Mucosa of gallbladder (tissue), 1 donor: ENCODE measurements at places on chromosomes 11 and 22. TPM values are rescaled to one million over a fixed set of nuclear protein-coding genes. Genes with fewer than 3 reads are reported as not detected.

MYBPC3 gene
- total RNA-seq: not detected

NXPE2 gene
- total RNA-seq: not detected

DNA sequence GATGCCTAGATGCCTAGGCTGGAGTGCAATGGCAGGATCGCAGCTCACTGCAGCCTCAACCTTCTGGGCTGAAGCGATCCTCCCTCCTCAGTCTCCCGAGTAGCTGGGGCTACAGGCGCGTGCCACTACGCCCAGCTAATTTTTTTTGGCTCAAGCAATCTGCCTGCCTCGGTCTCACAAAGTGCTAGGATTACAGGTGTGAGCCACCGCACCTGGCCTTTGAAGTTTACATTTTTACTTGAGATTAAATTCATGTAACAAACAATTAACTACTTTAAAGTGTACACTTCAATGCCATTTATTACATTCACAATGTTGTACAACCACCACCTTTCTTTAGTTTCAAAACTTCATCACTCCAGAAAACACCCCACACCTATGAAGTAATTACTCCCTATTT, 3.5 kb upstream of the FOSL1 start:
- no peak for DNase-seq

DNA sequence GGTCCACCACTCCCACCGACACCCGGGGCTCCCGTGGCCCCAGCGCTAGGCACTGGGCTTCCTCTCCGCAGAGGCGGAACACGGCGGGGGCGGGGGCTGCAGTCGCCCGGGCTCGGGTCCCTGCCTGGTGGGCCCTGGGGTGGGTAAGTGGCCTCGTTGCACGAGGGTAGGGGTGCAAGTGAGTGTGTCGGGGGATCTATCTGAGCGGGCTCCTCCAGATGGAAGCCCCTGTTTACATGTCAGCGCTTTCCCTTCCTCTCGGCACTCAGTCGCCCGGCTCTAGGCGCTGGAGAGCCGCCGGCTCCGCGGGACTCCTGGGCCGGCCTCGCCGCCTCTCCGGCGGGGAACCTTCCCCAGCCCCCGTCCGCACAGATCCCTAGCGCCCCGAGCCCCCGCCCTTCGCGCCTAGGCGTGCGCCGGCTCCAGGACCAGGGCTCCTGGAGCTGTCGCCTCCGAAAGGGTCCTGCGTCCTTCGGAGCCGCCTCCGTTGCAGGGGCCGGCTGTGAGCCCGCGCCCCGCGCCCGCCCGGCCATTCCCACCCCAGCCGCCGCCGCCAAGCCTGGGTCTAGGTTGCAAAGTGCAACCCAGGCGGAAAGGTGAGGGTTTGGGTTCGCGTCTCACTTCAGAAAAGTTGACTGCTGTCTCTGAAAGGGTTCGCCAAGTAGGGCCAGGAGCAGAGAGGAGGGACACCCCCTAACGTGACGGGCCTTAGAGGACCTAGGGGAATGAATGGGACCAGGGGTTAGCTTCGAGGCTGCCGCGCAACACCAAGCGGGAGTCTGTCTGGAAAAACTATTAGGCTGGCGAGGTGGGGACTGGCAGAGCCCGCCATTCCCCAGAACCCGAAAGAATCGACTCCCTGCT, 978 bp downstream of the FLI1 start:
- DNase-seq: no peak

- no peak for DNase-seq
Measured at GRCh38 chr11:128553662-128554362, 33.5 kb downstream of the ETS1 start.
